ENCODE measurements at places on chromosomes 7 and 10.

DNA sequence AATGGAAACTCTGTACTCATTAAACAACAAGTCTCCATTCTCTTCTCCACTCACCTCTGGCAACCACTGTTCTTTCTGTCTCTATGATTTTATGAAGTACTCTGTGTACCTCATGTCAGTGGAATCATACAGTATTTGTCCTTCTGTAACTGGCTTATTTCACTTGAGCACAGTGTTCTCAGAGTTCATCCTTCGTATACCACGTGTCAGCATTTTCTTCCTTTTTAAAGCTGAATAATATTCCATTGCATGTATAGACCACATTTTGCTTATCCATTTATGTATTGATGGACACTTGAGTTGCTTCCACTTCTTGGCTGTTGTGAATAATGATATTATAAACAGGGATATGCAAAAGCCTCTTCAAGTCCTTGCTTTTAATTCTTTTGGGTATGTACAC lies 333.0 kb upstream of the ZNF32 start:
- no peak for DNase-seq

GRCh38 chr7:264541-265191 lies 25.3 kb upstream of the FOXL3 start:
- DNase-seq = peak; percentile 43

DNA sequence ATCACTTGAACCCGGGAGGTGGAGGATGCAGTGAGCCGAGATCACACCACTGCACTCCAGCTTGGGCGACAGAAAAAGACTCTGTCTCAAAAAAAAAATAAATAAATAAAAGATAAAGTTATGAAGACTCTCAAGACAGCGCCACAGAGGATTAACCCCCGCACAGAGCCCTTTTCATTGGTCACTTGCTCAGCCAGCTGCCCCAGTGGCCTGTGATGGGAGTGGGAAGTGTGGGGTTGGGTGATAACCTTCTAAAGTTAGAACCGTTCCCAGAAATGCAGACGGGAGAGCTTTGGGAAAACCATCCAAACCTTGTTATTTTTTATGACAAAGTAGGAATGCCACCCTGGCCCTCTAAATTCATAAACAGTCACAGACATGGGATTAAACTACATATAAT lies 57.4 kb downstream of the PARP12 start:
- no peak for DNase-seq

GRCh38 chr10:35456153-35456720 lies 119.9 kb downstream of the CCNY start:
- DNase-seq = no peak

- no peak for DNase-seq
These were observed 521.0 kb downstream of the PARD3 start for GRCh38 chr10:34294137-34294536.

DNA sequence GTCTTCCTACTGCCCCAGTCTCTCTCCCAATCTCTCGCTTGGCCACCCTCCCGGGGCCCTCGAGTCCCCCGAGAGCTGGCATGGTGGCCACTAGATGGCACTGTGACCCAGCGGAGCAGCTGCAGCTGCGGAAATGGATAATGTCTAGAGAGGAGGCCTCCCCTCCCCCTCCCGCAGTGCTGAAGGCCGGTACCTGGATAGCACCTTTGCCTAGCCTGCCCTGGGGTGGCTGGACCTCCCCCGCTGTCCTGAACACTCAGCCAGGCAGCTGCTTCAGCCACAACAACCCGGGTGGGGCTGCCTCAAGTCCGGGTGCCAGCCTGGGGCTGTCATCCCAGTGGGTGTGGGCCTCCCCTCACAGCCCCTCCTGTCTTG lies 65.2 kb downstream of the GOLGA7B start:
- peak; percentile 59 for DNase-seq

GRCh38 chr7:21722371-21722770 lies 179.5 kb downstream of the DNAH11 start:
- no peak for DNase-seq

DNA sequence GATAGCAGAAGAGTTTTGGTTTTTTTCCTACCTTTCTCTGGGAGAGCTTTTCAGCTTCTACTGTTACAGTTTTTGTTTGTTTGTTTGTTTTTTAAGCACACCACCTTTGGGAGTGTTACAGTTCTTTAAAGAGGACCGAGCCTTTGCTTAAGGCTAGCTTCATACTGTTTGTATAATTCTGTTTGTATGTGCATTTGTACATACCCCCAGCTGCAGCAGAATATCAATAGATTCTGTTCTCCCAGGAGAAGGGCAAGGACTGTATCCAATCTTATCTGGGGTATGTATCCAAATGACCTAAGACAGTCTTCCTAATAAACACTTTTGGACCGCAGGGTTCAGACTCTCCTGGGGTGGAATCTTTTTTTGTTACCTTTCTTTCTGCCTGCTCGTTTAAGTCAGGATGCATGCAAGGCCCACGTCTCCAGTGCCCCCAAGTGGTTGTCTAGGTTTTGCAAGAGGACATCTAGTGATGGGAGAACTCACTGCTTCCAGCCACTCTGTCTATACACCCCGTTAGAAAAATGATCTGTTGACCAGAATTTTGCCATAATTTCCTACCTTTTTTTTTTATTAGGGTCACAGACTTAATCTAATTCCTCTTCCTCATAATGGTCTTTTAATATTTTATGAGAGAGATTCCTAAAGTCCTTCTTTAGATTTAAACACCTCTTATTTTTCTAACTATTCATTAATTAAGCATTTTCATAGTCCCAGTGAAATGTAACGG lies 23.9 kb downstream of the NRF1 start:
- DNase-seq = peak; percentile 69

- no peak for DNase-seq
These were observed 40.9 kb downstream of the GPR37 start for GRCh38 chr7:124724507-124725192.

DNA sequence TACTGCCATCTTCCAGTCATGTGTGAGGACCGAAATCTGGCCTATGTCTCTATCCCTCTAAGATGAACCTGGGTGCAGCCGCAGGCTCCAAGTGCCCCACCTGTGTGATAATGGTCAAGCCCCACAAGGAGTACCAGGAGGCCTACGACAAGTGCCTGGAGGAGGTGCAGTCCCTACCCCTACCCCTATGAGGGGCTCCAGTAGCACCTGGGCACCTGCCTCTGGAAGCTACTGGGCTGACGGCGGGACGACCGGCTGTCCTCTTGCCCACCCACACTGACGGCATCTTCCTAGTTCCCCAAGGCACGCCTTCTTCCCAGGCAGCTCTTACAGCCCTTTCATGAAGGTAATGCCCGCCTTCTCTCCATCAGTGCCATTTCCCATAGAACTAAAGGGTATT lies 47.4 kb downstream of the HOXA1 start:
- DNase-seq = no peak

DNA sequence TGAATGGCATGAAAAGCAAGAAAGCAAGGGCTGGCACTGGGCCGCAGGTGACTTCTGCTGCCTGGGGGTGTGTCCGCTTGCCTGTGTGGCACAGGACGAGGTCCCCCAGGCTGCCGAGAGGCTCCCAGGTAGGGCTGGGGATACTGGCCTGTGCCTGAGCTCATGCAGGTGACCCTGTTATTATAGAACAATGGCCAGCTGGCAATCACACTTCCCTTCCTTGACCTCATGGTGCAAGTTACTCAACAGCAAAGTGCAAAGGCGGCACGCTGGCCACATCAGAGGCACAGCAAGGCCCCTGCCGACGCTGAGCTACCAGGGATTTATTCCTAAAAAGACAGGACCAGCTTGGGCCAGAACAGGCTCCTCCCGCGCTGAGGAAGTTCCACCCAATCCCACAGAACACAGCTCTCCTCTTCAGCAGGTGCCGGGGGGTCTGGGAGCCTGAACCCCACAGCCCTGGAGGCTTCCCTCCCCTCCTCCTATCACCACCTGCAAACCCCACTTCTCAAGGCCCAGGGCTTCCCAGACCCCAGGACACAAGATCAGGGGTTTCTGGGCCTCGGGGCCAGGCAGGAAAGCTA lies 1.4 kb upstream of the ADAM8 start:
- no peak for DNase-seq

- DNase-seq = no peak
These were observed 273.9 kb downstream of the PAXIP1 start for GRCh38 chr7:154729056-154729455.

- no peak for DNase-seq
These were observed 157.9 kb downstream of the ELMO1 start for GRCh38 chr7:37290731-37291130.

DNA sequence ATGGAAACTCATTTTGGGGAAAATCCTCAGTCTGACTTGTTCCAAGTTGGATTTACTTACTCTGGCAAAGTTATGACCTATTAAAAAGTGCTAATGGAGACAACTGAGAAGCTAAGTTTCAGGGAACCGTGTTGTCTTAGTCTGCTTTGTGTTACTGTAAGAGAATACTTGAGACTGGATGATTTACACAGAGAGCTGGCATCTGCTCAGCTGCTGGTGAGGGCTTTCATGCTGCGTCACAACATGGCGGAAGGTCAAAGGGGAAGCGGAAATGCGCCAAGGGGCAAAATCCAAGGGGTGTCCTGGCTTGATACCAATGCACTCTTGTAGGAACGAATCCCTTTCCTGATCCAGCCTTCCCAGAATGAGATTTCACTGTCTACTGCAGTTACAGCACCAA lies 46.4 kb downstream of the MTURN start:
- DNase-seq = no peak

- no peak for DNase-seq
These were observed 305.1 kb downstream of the RPS24 start for GRCh38 chr10:78338717-78339116.

GRCh38 chr10:79494871-79495705 lies 17.2 kb upstream of the EIF5AL1 start:
- no peak for DNase-seq

GRCh38 chr10:119663866-119664698 lies 12.9 kb downstream of the BAG3 start:
- DNase-seq = no peak

GRCh38 chr7:129702761-129703338 lies 91.3 kb downstream of the NRF1 start:
- DNase-seq = no peak
